SJCRH30 (cell line): ENCODE measurements at places on chromosomes 2 and 18.

DNA sequence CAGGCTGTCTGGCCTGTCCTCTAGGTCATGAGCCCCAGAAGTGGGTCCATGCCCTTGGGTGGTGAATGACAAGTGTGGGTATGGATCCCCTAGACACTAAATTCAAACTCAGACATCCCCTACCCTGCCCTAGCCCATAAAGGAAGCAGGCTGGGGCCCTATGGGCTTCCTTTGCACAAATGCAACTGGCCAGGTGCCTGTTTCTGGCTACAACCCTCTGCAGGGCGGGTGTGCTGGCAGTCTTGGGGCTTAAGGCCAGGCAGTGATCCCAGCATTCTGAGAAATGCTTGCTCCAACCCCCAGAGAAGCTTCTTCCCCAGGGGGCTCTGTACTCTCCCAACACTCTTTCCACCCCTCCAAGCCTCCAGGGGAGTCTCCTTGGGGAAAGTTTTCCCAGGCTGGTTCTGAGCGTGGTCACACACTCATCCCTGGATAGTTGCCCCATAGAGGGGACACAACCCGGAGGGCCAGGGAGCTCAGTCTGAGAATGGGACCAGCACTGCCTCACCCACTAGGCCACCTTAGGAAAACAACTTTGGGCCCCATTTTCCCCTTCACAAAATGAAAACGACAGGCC is 16.6 kb upstream of the ASPRV1 start:
- no peaks in the 10 kb centered on the region for H3K36me3 ChIP-seq
- H3K4me3 ChIP-seq: no peak overlapping the region
- H3K27ac ChIP-seq: no peak overlapping the region
- no peaks in the 10 kb centered on the region for H3K4me1 ChIP-seq

- H3K27me3 ChIP-seq: no peaks in the 10 kb centered on the region
- DNase-seq: no peak
- no peak overlapping the region for H3K27ac ChIP-seq
- peaks cover 31% of the 10 kb centered on the region for H3K4me1 ChIP-seq
- no peak overlapping the region for H3K4me3 ChIP-seq
These were observed 67.4 kb downstream of the NAB1 start for GRCh38 chr2:190716176-190716807.

DNA sequence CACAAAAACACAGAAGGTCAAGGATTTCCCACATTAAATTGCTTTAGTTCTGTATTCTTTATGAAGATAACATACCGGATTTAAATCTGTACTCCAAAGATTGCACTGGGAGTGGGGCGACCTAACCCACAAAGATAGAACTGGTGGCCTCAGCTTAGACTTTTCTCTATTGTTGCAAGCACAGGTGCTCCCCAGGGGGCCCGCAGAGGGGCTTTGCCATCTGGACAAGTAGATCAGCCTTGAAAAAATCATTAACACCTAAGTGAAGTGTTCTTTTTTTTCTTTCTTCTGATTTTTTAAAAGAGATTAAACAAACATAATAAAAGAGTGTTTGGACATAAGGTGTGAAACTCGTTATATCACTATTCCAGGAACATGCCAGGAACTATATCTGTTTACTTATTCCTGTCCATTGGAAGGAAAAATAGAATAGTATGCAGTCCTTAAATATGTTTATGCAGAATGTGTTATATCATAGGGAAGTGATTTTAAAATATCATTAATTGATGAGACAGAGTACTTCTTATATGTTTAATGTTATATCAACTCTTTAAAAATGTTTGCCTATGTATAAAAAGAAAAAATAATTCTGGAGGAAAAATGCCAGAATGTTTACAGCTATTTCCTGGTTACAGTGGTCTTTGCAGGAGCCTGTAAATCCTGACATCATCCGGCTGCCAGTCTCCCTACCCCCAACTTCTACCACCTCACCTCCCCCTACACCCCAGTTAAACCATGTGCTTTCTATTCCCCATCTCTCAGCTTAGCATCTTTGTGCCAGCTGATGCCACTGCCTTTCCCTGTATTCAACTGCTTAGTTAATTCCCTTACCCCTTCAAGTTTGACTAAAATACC is 679.2 kb downstream of the CNTNAP5 start:
- no peak for DNase-seq

GRCh38 chr18:26993568-26993967 is 128.1 kb upstream of the AQP4 start:
- H3K27me3 ChIP-seq: no peaks in the 10 kb centered on the region
- no peak overlapping the region for H3K4me3 ChIP-seq
- DNase-seq: no peak

DNA sequence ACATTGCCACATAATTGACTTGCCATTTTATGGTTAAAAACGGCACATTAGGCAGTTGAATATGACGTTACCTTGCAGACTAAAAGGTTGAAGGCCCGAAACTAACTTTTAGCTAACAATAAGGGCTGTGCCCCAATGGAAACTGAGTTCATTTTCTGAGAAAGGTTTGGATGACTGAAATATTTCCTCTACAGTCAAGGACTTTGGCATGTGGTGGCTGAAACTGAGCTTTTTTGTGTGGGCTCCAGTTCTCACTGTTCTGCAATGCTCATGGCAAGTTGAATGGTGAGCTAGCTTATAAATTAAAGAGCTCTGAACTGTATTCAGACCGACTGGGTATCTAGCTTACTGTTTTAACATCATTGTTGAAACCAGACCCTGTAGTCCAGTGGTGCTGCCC is 23.8 kb upstream of the TXNDC2 start:
- H3K27ac ChIP-seq: no peak overlapping the region
- H3K36me3 ChIP-seq: no peaks in the 10 kb centered on the region
- no peak for DNase-seq
- no peak overlapping the region for H3K4me3 ChIP-seq
- H3K4me1 ChIP-seq: no peaks in the 10 kb centered on the region
- H3K27me3 ChIP-seq: no peaks in the 10 kb centered on the region

DNA sequence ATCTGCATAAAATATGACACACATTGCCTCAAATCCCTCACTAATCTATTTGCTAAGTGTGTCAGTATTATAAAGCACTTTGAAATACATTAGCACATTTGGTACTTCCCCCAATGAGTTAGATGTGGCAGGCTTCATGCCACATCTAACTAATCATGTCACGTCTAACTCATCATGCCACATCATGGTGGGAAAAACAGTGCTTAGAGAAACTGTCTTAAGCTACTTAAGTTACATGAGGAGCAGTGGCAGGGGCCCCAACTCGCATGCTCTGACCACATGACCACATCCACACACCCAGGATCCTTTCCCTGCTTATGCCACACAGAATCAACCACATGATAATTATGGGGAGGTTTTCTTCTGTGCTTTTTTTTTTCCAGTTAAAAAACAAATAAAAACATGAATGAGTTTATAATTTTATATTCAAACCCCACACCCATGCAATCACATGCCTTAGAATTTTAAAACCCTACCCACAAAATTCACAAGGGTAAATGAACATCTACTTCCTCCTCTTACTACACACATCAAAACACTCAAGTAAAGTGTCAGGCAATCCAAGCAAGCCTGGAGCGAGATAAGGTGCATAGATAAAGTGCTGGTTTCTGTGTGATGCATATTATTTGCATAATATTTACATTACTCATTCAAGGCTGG is 1.6 kb downstream of the ABCA12 start:
- no peaks in the 10 kb centered on the region for H3K36me3 ChIP-seq
- DNase-seq: peak; percentile 17
- H3K4me3 ChIP-seq: no peak overlapping the region
- H3K27ac ChIP-seq: no peak overlapping the region
- no peaks in the 10 kb centered on the region for H3K27me3 ChIP-seq

DNA sequence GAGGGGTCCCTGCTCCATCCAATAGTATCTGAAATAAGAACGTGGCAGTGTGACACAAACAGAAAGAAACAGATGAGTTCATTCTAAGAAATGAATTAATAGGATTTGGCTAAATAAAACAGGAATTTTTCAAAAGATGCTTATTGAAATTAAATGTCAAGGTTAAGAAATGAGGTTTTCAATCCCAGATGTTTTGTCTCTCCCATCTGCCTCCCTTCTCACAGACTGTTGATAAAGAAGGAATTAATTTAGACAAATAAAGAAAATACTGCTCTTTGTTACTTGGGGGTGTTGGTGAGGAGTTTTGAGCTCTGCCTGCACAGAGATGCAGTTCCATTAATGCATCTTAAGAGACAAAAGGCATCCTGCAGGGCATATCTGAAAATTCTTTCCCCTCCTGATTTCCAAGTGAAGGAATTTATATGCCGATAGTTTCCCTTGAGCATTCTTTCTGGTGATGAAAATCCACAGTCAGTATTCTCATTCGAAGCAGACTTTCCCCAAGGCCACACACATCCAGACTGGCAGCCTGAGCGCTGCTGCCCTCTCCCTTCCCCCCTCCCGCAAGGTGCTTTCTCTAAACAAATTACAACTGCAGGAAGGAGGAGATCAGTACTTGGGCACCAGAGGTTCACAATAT is 385.4 kb upstream of the RND3 start:
- no peaks in the 10 kb centered on the region for H3K27me3 ChIP-seq
- no peaks in the 10 kb centered on the region for H3K36me3 ChIP-seq
- no peak overlapping the region for H3K27ac ChIP-seq
- peak; percentile 9 for DNase-seq
- H3K4me3 ChIP-seq: no peak overlapping the region

GRCh38 chr18:62877411-62878221 is 162.3 kb downstream of the PHLPP1 start:
- DNase-seq: peak; percentile 12
- no peaks in the 10 kb centered on the region for H3K36me3 ChIP-seq
- H3K27me3 ChIP-seq: no peaks in the 10 kb centered on the region
- H3K27ac ChIP-seq: peak overlapping the region; percentile 53
- H3K4me3 ChIP-seq: no peak overlapping the region
- peaks cover 29% of the 10 kb centered on the region for H3K4me1 ChIP-seq

- H3K27me3 ChIP-seq: no peaks in the 10 kb centered on the region
- H3K4me3 ChIP-seq: no peak overlapping the region
- H3K36me3 ChIP-seq: no peaks in the 10 kb centered on the region
- no peak overlapping the region for H3K27ac ChIP-seq
These were observed 15.6 kb downstream of the COLEC12 start for GRCh38 chr18:484749-485464.

DNA sequence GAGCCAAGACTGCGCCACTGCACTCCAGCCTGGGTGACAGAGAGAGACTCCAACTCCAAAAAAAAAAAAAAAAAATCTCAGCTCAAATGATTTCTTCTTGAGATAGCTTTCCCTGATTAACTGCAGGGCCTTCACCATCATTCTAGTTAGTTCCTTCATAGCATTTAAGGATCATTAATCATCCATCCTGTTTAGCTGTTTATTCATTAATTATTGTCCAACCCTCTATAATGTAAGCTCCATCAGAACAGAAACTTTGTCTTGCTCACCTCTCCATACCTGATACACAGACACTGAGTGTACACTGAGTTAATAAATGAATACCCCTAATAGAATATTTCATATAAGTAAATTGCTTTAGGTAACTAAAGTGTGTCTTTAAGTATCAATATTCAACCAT is 42.2 kb upstream of the ENOSF1 start:
- H3K27ac ChIP-seq: no peak overlapping the region
- no peak overlapping the region for H3K4me3 ChIP-seq
- H3K4me1 ChIP-seq: no peaks in the 10 kb centered on the region
- no peaks in the 10 kb centered on the region for H3K27me3 ChIP-seq

DNA sequence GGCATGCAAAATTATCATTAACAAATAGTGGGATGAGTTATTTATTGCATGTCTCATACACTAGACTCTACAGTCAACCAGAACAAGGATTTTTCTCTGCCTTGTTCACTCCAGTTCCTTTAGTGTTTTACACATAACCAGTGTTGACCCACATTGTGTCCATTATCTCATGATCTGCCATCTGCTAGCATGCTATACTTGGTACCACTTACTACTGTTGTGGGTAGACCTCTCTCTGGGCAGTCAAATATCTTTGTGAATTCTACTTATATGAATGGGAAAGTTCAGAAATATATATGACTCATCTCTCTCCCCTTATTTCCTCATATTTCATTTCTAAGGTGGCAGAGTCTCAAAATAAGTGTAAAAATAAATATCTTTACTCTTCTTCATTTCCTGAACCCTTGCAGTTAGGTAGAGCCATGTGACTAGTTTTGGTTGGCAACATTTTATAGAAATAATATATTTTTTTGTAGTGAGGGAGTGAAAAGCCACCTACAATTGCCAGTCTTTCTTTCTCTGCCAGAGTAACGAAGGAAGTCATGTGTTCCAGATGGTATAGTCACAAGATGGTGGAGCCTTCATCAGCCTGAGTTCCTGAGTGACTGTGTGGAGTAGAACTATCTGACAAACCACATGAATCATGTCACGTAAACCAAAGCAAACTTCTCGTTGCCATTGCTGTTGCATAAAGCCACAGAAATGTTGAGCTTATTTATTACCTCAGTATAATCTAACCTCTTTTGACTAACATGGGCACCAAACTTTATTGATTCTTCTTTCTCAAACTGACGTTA is 704.0 kb downstream of the RNF144A start:
- no peak overlapping the region for H3K27ac ChIP-seq
- no peak for DNase-seq
- no peaks in the 10 kb centered on the region for H3K27me3 ChIP-seq
- no peak overlapping the region for H3K4me3 ChIP-seq
- H3K36me3 ChIP-seq: no peaks in the 10 kb centered on the region; the same call in 1 of the 2 replicates
- H3K4me1 ChIP-seq: no peaks in the 10 kb centered on the region

GRCh38 chr2:62704654-62705006 is 883 bp upstream of the EHBP1 start:
- H3K36me3 ChIP-seq: peaks cover 8% of the 10 kb centered on the region; the same call in 1 of the 2 replicates
- peaks cover 5% of the 10 kb centered on the region for H3K4me1 ChIP-seq
- peak overlapping the region; percentile 68 for H3K4me3 ChIP-seq
- peak overlapping the region; percentile 89 for H3K27ac ChIP-seq

- no peaks in the 10 kb centered on the region for H3K36me3 ChIP-seq
- H3K27me3 ChIP-seq: no peaks in the 10 kb centered on the region
- DNase-seq: no peak
- no peaks in the 10 kb centered on the region for H3K4me1 ChIP-seq
These were observed 51.7 kb upstream of the ATIC start for GRCh38 chr2:215260097-215260677.

- no peak overlapping the region for H3K4me3 ChIP-seq
- H3K27ac ChIP-seq: no peak overlapping the region
- no peaks in the 10 kb centered on the region for H3K36me3 ChIP-seq
- H3K4me1 ChIP-seq: peaks cover 9% of the 10 kb centered on the region
- no peaks in the 10 kb centered on the region for H3K27me3 ChIP-seq
- no peak for DNase-seq
These were observed 135.8 kb upstream of the FN1 start for GRCh38 chr2:215571689-215572088.

DNA sequence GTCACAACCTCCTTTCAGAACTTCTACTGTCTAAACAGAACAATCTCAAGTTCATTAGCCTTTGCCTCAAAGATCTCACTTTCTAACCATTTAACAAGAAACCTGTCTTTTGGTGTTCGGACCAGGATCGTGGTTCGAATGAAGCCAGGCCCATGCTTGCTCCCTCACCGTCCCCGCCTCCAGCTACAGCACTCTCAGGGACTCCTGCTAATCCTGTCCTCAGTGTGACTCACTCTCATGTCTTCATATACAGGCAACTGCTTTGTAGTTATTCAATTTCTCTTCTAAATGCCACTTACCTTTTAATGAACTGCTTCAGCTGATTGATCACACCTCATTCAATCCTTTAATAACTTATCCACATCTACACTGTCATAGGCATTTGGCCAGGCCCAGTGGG is 15.8 kb downstream of the SERTAD2 start:
- H3K4me1 ChIP-seq: peaks cover under 1% of the 10 kb centered on the region; the same call in 1 of the 2 replicates
- no peaks in the 10 kb centered on the region for H3K27me3 ChIP-seq
- DNase-seq: no peak
